Activated CD4-positive, alpha-beta T cell treated with anti-CD3 and anti-CD28 coated beads for 1 hour (primary cell): ENCODE measurements at places on chromosomes 12 and 14.

DNA sequence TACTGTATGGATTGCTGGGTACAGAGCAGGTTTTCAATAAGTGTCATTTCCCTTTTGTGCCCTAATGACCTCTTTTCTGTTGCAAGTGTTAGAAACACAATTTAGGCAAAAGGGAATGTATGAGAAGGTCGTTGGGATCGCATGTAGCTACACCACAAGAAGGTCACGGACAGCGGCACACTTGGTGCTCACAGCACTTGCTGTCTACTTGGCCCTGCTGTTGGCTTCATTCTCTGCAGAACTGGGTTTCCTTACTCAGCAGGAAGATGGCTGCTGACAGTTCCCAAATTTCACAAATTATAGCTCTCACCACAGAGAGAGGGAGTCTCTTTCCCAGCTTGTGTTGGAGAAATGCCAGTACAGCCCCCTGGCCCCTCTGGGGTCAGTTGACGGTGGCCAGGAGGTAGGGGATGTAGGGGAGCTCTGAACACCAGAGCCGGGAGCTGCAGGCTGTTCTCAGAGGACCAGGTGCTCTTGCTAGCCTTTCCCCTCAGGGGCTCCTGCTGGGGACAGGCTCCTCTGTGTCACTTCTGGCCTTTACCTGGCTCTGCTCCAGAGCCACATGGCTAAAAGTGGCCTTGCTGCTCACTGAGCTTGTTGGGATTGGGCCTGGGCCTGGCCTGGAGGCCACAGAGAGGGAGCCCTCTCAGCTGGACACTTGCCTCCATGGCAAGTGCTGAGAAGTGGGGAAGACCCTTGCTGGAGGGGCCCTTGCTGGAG, 50.9 kb upstream of the BCL7A start:
- no peak for DNase-seq

DNA sequence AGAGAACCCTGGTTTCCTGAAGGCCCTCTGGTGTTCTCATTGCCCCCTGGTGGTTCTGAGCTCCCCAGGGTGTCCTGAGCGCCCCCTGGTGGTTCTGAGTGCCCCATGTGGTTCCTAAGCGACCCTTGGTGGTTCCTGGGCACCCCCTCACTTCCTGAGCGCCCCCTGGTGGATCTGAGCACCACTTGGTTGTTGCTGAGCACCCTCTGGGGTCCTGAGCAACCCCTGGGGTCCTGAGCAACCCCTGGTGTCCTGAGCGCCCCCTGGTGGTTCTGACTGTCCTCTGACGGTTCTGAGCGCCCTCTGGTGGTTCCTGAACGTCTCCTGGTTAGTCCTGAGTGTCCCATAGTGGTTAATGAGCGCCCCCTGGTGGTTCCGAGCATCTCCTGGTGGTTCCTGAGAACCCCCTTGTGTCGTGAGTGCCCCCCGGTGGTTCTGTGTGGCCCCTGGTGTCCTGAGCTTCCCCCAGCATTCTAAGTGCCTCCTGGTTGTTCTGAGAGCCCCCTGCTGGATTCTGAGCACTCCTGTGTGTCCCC, 568.3 kb downstream of the TMEM121 start:
- DNase-seq, result no peak

DNA sequence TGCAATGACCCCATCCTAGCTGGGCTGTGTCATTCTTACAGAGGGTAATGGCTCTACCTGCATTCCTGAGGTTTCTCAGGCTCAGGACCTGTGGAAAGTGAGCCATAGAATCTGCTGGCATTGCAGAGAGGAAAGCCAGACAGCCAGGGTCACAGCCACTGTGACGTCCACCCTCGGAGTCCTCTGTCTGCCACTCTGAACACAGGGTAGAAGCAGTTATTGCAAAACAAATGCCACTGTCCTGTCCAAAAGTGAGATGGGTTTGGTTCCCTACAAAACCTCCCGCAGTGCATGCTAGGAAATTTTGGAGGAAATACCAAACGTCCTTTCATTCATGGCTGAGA, 37.8 kb downstream of the TNFAIP2 start:
- no peak for DNase-seq

GRCh38 chr14:93068711-93069110, 47.0 kb downstream of the ITPK1 start:
- DNase-seq, result no peak

DNA sequence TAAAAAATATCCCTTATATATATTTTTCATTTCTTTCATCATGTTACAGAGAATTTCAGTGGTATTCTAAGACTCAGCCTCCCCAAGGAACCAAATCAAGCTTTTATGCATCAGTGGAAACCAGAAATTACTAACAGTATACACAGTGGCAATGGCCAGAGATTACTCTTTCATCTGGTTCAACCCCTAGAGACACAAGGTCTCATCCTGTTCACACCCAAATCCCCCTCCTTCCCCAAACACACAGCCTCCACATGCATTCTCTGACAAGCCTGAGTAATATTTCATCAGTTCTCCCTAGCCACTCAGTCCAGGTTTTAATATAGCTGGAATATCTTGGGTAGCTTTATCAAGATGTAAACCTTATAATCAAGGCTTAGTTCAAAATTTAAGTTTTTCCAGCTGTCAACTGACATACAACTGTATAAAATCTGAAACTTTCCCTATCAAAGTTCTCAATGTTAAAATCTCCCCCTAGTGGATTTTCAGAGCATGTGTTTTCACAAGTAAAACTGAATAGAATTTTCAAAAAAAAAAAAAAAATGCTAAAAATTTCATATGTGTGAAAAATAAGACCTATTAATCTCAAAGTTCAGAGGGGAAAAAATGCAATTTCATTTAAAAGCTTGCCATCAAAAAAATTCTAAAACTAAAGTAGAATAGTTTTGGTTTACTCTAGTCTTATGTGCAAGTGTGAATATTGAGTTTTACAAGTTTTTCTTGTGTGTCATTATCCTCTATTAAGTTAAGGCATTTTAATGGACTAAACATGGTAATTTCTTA, 10.5 kb upstream of the SSTR1 start:
- DNase-seq, result no peak

- no peak for DNase-seq
Measured at GRCh38 chr12:132776816-132777568, 15.4 kb upstream of the ANKLE2 start.

DNA sequence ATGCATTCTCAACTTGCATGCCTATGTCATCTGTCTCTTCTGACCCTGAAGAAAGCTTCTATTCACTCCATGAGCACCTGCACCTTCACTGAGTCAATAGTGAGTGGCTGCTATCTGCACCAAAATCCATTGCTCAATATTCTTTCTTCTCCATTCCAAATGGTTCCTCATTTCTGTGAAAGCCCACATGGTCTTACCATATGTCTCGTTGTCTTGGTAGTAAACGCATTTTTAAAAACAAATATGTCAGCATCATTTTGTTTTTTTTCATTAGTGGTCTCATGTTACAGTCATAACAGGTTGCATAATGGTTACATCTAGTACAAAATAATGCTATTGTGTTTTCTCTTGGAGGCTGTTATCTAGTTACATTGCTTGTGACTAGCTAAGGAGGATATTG, 106.9 kb upstream of the CPM start:
- no peak for DNase-seq

DNA sequence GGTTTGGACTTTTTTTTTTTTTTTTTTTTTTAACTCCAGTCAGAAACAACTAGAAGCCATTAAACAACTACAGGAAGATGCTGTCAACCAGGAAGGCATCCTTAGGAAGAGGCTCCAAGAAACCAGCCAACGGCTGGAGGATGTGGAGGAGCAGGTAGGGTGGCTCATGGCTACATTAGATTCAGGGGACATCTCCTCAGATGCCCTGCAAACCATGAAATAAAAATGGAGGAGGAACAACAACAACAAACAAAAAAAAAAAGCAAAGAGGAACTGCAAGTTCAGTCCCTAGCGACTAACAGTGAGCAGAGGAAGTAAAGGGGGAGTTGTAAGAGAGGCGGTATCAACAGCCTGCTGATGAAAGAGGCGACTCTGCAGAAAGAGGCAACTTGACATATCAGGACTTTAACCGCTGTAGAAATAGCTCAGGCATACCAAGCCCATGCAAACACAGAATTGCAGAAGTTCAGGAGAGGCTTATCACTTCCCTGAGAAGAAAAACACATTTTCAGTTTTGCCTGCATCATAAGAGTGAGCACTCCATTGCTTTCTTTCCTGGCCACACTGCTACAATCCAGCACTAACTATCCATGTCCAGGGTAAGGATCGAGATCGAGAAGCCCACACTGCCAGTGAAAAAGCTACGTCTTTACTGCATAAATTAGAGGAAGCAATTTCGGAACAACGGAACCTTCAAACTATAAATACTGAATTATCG, 103.5 kb upstream of the BCAT1 start:
- DNase-seq, result peak; percentile 33

GRCh38 chr14:58777541-58777979, 139.8 kb downstream of the DACT1 start:
- DNase-seq, result no peak

DNA sequence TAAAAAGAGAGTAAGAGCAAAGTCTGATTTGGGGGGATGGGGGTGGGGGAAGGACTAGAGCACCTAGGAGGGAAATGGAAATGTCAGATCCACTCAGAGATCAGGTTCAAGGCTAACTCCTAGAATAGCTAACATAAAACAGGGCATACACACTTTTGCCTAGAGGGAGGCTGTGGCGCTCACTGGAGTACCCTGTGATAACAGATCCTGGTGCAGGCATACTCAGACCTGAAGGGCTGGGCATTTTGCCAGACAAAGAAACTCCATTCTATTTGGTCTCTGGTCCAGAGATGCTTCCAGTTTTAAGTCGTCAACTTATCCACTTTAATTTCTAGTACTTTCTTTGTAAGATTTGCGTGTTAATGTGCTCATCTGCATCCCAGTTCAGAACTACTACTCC, 5.8 kb downstream of the CTDSP2 start:
- DNase-seq, result no peak
